B cell (primary cell): ENCODE measurements at places on chromosomes 12 and 14. TPM values are rescaled to one million over a fixed set of nuclear protein-coding genes. Genes with fewer than 3 reads are reported as not detected.

Gene TSHR
- 0.15 and 0.59 TPM in 2 replicates for polyA plus RNA-seq

Gene PROX2
- polyA plus RNA-seq, result 0.03 and 0.04 TPM in 2 replicates

Gene TIMM9
- 47.0 and 51.0 TPM in 2 replicates for polyA plus RNA-seq

Gene TMEM119
- polyA plus RNA-seq, result not detected in 2 replicates

Gene PRB3
- polyA plus RNA-seq, result not detected in 2 replicates

Gene IL22
- not detected in 2 replicates for polyA plus RNA-seq

Gene CLEC4E
- 0.06 and 0.17 TPM in 2 replicates for polyA plus RNA-seq

Gene RNASE3
- not detected in 2 replicates for polyA plus RNA-seq

Gene LRP1-AS
- polyA plus RNA-seq, result not detected in 2 replicates
